ENCODE measurements at places on chromosomes 11 and 22.

DNA sequence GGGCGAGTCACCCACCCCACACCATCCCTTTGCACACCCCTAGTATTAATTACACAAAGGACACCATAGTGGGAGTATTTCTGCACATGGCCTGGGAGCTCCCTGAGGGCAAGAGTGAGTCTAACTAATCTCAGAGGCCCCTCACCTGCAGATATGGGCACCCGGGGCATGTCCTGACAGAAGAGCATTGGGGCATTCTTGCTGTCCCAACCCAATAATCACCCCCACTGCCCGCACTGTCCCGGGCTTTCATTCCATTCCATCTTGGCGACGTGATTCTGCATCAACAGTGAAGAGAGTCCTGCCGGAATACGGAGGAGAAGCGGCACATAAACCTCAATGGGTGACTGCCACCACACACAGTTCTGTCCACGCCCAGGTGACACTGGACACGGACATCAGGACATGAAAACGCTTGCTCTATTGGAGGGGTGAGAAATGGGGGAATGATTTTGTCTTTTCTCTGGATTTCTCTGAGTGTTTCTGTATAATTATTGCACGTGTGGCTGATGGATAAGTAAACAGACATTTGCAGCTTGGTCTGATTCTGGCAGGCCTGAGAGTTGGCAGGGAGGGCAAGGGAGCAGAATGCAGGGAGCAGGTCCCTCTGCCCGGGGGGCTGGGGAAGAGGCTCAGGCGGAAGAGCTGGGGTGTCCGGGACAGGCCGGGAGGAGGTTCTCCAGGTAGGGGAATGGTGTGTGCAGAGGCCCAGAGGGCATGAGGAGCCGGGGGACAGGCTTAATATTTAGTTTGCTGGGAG lies 38.2 kb downstream of the SCUBE1 start:
- DNase-seq: no peak

- DNase-seq: no peak
Measured at GRCh38 chr11:32751381-32751780, 43.1 kb downstream of the CCDC73 start.

GRCh38 chr11:46290598-46291309 lies 13.3 kb downstream of the CREB3L1 start:
- no peak for DNase-seq

- no peak for DNase-seq
Measured at GRCh38 chr22:28728621-28729313, 12.9 kb downstream of the CHEK2 start.

GRCh38 chr22:25083807-25084200 lies 115.9 kb upstream of the CRYBB3 start:
- DNase-seq: no peak

DNA sequence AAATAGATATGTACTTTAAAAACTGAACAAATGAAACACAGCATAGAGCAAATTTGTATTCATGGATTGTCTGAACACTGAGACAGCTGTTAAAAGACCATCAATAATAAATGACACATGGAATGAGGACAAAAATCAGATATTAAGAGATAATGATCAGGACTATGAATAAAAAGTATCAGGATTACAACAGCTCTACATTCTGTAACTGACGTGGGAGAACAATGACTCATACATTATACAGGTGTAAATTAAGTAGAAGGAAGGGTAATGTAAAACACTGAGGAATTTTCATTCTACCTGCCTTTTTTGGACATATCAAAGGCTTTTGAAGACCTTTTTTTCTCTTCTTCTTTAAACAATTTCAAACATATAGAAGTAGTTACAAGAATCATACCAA lies 310.9 kb upstream of the ANO3 start:
- DNase-seq: no peak

- DNase-seq: no peak
Measured at GRCh38 chr22:19103880-19104821, 18.1 kb downstream of the DGCR2 start.

DNA sequence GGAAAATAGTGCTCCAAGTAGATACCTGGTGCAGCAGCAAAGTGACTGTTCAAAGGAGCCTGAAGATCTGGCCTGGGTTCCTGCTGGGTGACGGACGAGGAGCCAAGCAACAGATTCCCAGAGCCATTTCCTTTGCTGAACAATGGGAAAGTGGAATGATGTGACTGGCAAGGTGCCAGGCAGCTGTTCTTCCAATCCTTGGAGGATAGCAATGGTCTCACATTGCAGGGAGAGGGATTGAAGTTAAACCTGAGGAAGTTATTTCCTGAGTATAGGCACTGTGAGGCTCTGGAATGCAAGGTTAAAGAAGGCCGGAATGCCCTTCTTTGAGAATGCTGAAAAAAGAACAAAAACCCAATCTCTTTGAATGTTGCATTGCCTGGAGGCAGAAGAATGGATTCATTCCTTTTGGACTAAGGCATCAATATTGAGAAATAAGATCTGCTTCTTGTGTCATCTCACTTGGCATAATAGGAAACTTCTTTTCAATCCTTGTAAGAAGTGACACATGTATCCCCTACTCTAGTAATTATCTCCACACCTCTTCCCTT lies 223.8 kb downstream of the BLID start:
- DNase-seq: no peak

DNA sequence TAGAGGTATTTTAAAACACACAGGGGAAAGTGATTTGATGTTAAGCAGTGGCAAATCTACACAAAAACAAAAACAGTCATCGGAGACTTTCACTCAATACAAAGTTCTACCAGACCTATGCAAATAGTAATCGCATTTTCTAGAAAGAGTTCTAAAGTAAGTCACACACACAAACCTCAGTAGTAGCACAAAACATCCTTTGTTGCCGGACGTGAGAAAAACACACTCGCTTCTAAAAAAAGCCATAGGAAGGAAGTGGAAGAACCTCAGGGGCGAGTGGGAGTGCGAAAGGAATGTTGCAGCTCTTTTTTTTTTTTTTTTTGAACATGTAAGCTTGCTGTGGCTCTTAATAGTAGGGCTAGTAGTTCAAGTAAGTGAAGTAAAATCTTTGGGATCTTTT lies 88.9 kb downstream of the MAML2 start:
- DNase-seq: peak; percentile 30

DNA sequence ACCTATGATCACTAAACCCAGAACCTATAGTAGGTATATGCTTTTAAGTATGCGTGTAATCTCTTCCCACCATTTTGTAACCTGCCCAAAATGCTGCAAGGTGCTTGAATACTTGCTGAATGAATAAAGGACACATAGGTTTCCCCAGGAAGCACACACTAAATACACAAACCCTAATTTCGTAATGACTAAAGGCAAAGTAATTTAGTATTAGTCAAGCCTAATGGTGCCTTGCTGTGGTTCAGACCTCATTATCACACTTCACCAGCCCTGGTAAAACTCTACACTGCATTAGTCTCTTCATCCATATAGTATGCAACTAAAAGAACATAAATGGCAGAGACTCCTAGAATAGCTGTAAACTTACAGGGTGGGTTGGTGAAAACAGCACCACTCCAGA lies 289.0 kb upstream of the PITPNB start:
- no peak for DNase-seq

DNA sequence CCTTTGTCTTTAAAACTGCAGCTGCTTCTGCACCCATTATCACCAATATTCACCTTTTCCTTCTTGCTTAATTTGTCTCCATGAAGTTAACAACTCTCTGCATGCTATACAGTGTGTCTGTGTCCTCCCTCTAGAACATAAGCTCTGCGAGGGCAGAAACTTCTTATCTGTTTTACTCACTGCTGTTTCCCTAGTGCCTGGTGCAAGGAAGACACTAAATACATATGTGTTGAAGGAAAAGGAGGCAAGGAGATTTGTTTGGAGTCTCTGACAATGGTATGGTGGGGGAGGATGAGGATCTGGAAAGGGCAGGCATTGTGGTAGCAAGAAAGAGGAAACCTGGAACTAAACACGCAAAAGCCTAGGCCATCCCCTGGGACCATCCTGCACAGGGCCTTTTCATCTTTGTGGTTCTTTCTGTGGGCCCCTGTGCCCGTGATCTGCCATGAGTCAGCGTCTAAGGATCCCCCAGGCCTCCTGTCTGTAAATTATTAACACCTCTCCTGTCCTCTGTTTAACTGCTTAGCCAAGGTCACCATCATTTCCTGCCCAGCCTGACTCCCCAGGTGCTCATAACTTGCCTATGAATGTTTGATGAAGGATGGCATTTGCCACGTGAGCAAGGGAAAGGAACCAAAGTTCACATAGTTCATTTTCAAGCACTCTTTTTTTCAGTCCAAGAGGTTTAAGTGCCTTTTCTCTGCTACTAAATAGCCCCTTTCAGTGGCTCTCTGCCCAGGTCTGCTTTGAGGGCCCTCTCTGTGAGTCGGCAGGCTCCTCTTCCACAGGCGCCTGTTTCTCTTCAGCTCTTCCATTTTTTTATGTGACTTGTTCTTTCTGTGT lies 131.1 kb downstream of the RASSF10 start:
- DNase-seq: no peak

GRCh38 chr11:27505781-27506180 lies 788 bp downstream of the LIN7C start:
- no peak for DNase-seq

GRCh38 chr11:118186346-118187107 lies 10.1 kb upstream of the SCN2B start:
- DNase-seq: no peak

GRCh38 chr11:111878385-111878848 lies 548 bp downstream of the FDXACB1 start:
- no peak for DNase-seq

GRCh38 chr11:125941619-125942611 lies 3.9 kb upstream of the VSIG10L2 start:
- peak; percentile 54 for DNase-seq
